ENCODE measurements at places on chromosomes 1 and 21.

DNA sequence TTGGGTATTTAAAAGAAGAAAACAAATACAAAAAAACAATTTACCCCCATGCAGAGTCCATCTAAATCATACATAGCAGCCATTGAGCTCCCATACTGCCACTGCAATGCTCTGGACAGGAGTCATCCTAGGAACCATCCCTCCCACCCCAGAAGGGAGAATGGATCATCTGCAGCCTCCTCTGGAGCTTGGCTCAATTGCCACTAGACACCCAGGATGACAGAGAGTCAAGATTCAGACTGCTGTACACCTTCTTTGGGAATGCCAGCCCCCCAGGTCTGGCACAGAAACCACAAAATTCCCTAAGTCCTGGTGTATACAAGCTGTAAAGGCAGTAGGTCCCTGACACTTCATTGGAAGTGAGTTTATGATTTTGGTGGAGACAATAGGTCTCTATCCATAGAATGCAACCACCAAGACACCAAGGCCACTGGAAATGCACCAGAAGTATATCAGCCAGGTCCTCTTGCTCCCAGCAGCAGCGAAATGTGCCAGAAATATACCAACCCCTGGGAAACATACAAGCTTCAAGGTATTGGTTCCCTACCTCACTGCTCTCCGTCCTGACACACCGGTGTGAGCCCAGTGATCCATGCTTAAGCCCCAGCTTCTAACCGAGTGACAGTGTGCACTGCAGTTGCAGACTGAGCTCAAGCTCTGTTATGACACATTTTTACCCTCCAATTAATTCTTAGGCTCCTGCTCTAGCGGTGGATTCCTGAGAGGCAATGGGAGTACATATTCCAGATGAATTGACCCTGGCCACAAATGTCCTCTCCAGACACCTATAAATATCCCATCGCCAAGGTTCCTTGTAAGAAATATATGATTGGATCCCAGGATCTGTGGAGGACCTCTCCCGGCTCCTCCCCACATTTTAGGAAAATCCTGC lies 4.4 kb downstream of the TAL1 start:
- DNase-seq: no peak

GRCh38 chr1:175591083-175591743 lies 152.2 kb downstream of the TNR start:
- DNase-seq: no peak

DNA sequence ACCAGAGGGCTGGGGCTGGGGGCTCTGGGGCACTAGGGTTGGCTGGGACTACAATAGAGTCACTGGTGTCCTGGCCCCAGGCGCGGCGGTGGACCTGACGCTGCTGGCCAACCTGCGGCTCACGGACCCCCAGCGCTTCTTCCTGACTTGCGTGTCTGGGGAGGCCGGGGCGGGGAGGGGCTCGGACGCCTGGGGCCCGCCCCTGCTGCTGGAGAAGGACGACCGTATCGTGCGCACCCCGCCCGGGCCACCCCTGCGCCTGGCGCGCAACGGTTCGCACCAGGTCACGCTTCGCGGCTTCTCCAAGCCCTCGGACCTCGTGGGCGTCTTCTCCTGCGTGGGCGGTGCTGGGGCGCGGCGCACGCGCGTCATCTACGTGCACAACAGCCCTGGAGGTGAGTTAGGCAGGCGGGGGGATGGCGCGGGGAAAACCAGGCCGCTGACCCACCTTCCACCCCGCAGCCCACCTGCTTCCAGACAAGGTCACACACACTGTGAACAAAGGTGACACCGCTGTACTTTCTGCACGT lies 4.1 kb downstream of the TIE1 start:
- no peak for DNase-seq

DNA sequence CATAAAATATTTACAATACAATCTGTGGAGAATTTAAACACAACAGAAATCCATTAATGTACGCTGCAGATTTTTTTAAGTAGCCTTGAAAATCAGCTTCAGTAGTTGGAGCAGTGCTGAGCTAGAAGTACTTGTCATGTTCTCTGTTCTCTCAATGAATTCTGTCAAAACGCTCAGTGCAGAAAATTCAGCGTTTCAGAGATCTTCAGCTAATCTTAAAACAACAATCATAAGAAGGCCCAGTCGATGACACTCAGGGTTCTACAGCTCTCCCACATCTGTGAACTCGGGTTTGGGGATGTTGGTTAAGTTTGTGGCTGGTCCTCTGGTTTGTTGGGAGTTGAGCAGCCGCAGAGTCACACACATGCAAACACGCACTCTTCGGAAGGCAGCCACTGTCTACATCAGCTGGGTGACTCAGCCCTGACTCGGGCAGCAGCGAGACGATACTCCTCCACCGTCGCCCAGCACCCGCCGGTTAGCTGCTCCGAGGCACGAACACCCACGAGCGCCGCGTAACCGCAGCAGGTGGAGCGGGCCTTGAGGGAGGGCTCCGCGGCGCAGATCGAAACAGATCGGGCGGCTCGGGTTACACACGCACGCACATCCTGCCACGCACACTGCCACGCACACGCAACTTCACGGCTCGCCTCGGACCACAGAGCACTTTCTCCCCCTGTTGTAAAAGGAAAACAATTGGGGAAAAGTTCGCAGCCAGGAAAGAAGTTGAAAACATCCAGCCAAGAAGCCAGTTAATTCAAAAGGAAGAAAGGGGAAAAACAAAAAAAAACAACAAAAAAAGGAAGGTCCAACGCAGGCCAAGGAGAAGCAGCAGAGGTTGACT lies 161.2 kb downstream of the RUNX1 start:
- DNase-seq: peak; percentile 81

DNA sequence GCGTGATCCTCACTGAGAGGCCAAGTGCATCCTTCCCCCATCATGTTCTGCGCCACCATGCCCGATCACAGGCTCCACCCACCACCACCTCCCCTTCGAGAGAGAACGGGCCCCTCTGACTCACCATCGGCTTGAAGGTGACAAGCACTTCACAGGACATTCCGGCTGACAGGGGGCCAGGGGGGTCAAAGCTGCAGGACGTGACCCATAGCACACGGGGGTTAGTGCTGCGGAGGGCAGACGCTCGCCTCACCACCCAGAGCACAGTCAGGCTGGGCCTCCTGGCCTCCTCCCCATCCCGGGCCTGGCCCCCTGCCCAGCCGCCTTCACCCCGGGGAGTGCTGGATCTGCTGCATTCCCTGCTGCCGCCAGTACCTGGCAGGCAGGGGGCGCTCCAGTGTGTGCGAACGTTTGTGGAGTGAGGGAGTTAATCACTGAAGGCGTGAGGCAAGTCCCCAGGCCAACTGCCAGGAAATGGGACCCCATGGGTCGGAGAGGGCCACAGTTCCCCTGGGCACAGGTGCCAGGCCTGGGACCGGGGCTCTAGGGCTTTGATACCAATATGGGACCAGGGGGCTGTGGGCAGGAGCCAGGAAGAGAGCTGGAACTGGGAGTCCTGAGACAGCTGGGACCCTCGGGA lies 40.9 kb upstream of the TMEM52 start:
- DNase-seq: peak; percentile 58

DNA sequence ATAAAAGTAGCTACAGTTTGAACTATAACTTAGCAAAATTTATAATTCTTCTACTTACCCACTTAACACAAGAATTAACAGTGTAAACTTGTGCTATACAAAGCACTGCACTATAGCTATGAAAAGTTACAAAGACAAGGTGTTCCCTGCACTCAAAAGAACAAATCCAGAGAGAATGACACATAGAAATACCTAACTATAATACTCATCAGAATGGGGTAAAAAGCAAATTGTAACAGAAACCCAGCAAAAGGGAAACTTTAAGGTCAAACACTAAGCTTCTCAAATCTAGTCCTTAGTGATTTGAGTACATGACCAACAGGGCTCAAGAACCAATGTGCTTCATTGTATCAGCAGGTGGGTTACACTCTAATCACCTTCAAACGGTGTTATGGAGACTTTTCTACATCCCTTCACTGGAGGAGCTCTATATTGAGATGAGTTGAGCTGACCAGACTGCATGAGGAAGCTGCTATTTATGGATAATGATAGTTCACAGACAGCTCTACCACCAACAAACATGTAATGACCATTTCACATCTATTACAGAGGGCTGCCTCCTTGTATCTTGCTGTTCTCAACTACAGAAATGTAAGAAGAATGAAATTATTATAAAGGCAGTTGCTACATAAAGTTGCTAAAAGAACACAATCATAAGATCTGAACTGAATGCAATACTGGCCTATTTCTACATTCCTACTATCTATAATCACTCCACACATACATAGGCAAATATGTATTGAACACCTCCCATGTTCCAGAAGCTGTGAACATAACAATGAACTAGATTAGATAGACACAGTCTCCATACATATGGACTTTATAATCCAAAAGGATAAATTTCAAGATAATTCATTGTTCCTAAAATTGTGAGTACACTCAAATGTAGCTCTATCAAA lies 47.6 kb downstream of the PIK3R3 start:
- no peak for DNase-seq

GRCh38 chr1:216907100-216907499 lies 183.9 kb upstream of the ESRRG start:
- DNase-seq: no peak

DNA sequence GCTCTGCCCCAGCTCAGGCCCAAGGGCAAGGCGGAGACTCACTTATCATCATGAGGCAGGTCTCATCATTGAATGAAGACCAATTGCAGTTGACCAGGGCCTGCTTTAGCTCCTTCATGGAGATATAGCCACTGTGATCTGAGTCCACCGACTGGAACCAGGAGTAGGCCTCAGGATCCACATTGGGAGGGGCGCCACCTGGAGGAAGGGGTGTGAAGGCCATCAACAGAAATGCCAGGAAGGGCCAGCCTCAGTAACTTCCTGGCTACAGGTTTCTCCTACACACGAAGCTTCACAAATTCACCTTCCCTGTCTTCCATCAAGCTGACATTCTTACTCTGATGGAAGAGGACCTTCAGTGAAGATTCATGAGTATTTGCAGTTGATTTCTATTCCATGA lies 11.6 kb downstream of the PEF1 start:
- peak; percentile 21 for DNase-seq

DNA sequence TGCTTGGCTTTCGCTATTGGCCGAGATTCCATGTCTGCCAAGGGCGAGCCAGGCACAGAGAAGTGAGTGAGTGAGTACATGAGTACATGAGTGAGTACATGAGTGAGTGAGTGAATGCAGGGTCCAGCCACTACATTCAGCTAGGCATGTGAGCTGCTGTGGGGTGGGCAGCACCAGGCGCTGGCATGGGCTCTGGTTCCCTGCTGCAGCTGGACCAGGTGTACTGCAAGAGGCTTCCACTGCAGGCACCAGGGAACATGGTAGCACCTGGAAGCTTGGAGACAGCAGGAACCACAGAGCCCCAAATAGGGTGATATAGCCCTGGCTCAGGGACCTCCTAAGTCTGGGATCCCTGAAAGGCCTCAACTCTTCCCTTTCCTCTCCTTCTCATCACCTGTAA lies 330.2 kb downstream of the USP25 start:
- DNase-seq: no peak

- no peak for DNase-seq
Measured at GRCh38 chr1:41664861-41665640, 180.6 kb upstream of the EDN2 start.

- no peak for DNase-seq
Measured at GRCh38 chr1:56459260-56459659, 120.1 kb downstream of the PLPP3 start.

DNA sequence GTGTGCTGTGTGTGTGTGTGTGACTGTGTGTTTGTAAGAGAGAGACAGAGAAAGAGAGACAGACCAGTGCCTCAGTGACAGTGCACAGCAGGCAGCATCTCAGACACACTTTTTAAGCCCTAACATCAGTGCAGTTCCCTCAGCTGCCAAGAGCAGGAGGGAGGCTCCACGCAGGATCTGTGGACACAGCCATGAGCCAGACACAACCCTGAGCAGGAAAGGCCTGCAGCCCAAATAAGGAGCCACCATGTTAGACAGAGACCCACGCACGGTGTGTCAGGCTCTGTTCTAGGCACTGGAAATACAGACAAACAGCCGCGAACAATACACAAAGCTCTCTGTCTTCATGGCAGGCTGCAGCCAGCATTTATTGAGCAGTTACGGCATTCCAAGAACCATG lies 445.5 kb downstream of the MATN1 start:
- DNase-seq: no peak

GRCh38 chr1:162703708-162704107 lies 71.4 kb downstream of the DDR2 start:
- no peak for DNase-seq

GRCh38 chr1:109929170-109929569 lies 18.5 kb downstream of the CSF1 start:
- no peak for DNase-seq

DNA sequence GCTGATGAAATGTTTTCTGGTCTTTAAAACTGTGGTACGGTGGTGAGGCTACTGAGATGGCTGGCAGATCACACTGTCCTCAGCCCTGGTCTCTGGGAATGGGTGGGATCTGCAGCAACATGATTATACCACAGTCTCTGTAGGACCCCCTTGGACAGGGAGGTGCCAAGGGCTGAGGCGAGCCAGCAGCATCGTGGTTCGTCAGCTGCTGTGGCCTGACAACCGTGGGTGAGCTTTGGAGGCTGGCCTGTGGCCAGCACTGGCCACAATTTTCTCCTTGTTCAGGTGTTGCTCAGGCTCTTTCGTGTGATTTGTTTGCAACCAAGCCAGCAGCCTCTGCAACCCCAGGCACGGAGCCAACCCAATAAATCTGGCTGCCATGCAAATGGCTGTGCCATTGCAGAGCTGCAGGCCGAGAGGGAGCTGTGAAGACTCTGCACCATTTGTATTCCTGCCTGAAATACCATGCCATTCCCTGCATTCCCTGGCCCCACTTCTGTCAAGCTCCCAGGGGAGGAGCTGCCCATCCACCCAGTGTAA lies 70.9 kb downstream of the PCP4 start:
- DNase-seq: no peak

DNA sequence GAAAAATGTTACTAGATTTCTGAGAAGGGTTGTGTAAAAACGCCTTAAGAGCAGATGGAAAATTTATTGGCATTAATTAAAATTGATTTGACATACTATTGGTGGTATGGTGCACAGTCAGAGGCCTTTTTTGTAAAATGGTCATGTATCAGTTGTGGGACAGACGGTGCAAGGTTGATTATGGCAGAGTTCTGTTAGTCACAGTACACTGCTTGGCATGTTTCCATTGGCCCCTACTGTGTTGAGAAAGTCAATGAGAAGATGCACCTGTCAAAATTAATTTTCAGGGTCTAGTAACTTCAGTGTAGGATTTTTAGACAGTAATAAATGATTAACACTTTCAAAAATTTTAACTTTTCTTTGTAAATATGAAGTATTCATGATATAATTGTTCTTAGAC lies 4.4 kb downstream of the B3GALT2 start:
- no peak for DNase-seq

DNA sequence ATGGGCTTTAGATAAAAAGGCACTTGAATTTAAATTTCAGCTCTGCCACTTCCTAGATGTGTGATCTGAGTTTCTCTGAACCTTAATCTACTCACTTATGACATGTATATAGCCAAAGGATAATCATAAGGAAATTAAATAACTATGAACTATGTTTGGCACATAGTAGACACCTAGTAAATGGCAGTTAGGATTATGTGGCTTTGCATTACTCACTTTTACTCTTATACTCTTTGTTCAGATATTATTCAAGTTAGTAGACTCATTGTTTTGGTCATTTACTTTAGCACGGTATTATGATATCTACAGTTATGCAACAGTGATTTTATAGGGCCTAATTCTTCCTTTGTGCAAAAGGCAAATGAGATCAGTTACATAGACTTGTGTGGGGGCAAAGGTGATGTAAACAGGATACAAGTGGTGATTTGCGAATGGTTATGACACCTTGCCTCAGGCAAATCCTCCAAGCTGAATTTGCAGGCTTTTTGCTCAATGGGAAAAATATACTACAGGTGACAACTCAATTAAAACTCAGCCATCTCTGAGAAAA lies 297.2 kb upstream of the PBX1 start:
- no peak for DNase-seq
